Naive B cell (primary cell): ENCODE measurements at places on chromosomes 2 and 18.
A peak's percentile ranks its signal among the peaks of the same experiment; 100 is the strongest.

DNA sequence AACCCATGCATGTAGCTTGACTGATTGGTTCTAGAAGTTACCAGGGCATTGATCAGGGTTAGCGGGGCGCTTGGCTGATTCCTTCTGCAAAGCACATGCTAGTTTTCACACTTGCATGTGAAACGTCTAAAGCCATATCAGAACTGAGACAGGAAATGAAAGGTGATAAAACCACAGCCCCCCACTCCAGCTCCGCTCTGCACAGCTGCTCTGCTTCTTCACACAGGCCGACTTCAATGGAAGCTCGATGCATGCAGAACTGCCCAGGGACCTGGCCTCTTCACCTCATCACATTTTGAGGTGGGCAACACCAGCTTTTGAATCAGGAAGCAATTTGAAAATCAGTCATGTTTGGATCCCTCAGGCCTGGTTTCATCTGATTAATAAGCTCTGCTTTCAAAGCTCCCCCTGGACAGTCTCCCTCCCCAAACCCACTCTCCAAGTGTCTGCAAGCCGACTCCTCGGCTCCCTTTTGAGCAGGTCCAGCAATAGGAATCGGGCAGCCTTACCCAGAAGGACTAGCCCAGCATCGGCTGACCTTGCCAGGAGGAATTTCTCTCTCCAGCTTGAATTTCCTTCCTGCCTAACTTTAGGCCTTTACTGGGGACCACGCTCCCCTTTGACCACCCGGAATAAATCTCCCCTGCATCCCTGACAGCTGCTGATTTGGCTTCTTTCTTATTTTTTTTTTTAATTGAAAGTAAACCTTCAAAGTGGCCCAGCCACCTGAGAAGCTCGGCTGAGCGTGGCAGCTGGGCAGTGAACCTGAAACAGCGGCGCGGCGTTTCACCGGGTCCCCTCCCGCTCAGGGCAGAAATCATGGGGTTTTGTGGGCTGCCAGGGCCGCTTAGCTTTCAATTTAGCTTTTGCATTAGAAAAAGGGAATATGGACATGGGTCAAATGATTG, 31.7 kb downstream of the HRH4 start:
- DNase-seq = no peak
- H3K4me1 ChIP-seq = peaks cover 29% of the 10 kb centered on the region
- H3K36me3 ChIP-seq = no peaks in the 10 kb centered on the region
- peaks cover 8% of the 10 kb centered on the region for H3K27me3 ChIP-seq
- H3K27ac ChIP-seq = peak overlapping the region; percentile 83
- H3K4me3 ChIP-seq = peak overlapping the region; percentile 24

GRCh38 chr18:3319399-3319798, 57.5 kb downstream of the MYL12B start:
- H3K4me3 ChIP-seq = no peak overlapping the region
- peaks cover 6% of the 10 kb centered on the region for H3K4me1 ChIP-seq
- H3K27ac ChIP-seq = no peak overlapping the region
- H3K27me3 ChIP-seq = no peaks in the 10 kb centered on the region
- no peak for DNase-seq
- H3K36me3 ChIP-seq = no peaks in the 10 kb centered on the region

DNA sequence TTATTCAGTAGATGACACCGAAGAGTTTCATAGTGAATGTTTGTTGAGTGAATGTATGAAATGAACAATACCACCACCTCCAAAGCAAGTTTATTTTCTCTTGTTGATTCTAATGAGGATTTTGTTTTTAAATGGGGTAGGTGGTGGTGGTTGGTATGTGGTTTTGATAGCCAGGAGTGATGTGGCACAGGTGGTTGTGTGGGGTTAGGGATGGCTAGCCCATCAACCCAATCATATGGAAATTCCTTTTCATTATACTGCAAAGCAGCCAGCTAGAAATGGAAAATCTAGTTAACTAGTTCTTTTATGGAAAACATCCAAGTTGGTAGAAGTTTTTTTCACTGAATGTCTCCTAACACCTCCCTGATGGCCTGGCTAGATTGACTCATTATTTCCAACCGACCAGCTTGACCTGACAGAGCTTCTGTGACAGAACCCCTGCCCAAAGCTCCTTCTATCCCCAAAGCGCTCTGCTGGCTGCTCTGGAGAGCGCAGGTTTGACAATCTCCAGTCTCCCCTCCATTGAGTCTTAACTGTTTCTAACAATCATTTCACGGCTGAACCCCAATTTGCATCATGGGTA, 376.9 kb downstream of the MTX2 start:
- H3K27ac ChIP-seq = no peak overlapping the region
- H3K36me3 ChIP-seq = no peaks in the 10 kb centered on the region

DNA sequence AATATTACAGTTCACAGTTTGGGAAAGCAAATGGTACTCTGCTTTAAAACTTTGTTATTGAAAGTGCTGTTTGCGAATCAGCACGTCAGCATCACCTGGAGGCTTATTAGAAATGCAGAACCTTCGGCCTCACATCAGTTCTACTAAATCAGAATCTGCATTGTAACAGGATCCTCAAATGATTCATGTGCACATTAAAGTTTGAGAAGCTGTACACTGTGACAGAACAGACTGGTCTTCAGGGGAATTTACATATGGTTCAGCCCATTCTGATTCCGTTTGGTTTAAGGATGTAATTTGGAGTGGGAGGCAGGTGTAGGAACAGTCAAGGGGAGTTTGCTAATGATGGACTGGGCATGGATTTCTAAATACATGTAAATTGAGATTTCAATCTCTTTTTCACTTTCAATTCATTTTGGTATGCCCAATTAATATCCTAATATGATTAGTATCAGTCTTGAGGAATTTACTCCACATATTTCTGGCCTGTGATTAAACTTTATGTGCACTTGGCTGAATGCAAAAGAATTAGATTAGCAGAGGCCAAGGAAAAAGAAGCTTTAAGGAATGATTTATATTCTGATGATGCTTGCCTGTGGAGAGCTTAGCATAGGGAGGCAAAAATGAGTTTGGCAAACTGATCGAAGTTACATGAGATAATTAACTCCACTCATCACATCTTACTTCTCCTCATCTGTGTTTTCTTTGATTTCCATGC, 248.8 kb downstream of the XIRP2 start:
- no peak overlapping the region for H3K4me3 ChIP-seq
- DNase-seq = no peak
- no peaks in the 10 kb centered on the region for H3K4me1 ChIP-seq
